ENCODE measurements at places on chromosomes 3 and 15.

GRCh38 chr15:65336493-65337435 lies 32.3 kb downstream of the RNU5B-1 start:
- peak; percentile 73 for ATAC-seq

DNA sequence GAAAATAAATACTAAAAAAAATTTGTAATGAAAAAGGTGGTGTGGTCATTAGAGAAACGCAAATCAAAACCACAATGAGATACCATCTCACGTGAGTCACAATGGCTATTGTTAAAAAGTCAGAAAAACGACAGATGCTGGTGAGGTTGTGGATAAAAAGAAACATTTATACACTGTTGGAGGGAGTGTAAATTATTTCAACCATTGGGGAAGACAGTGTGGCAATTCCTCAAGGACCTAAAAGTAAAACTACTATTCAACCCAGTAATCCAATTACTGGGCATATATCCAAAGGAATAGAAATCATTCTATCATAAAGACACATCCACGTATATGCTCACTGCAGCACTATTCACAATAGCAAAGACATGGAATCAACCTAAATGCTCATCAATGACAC lies 120.3 kb downstream of the MYO9A start:
- ATAC-seq: no peak

DNA sequence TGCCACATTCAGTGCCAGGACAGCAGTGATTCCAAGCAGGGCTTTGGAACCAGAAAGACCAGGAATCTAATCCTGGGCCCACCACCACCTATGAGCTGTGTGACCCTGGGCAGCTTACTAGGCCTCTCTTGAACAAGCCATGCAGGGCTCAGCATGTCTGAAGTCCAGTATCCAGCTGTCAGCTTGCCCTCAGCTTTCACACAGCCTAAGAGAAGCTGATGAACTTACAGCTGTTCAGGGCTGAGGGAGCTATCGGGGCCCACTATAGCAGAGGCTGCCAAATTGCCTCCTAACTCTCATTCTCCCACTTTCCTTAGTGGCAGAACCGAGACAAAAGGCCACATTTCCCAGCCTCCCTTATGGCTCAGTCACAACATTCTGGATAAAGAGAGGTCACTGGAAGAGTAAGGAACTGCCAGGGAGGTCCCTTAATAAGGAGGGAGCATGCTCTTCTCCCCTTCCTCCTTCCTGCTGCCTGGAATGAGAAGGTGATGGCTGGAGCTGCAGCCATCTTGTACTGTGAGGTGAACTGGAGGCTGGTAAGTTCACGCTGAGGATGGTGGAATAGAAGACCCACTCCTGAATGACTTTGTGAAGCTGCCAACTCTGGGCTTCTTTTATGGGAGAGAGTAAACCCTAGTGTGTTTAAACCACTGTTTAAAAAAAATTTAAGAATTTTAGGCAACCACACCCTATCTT lies 34.5 kb downstream of the FEM1B start:
- ATAC-seq: no peak

DNA sequence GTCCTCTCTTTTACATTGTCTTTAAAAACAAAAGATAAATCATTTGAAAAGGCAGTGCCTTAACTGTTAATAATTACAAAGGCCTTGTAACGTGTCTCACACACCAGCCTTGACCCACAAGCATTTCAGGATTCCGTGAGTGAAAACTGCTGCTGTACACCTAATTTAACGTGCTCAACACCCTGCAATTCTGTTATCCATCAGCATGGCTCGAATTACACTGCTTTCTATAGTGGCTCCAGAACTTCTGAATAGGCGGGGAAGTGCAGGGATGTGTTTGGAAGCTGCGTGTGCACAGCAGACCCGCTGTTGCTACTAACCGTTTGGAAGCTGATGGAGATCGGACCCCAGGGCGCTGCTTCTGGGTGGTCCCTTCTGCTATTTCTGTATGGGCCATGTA lies 9.9 kb upstream of the ETFA start:
- no peak for ATAC-seq

- no peak for ATAC-seq
These were observed 52.4 kb upstream of the CMTM8 start for GRCh38 chr3:32186097-32186496.

DNA sequence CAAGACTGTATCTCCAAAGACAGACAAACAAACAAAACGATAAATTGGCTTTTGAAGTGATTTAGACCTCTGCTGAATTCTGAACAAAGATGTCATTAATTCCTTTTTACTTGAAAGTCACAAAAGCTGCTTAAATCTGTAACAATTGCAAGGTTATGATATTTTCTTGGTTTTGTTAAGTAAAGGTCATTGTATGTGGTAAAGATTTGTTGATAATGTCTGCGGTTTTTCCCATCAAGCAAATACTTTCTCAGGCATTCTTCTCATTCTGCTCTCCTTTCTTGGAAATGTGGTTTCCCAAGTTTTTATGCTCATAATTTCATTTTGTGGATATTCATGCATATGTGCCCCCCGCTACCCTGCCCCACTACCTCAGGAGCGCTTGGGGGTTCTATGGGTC lies 116.5 kb downstream of the SLMAP start:
- no peak for ATAC-seq

GRCh38 chr15:69551391-69552056 lies 98.9 kb downstream of the RPLP1 start:
- no peak for ATAC-seq

- ATAC-seq: no peak
These were observed 138.8 kb upstream of the TLE3 start for GRCh38 chr15:70236341-70237086.

DNA sequence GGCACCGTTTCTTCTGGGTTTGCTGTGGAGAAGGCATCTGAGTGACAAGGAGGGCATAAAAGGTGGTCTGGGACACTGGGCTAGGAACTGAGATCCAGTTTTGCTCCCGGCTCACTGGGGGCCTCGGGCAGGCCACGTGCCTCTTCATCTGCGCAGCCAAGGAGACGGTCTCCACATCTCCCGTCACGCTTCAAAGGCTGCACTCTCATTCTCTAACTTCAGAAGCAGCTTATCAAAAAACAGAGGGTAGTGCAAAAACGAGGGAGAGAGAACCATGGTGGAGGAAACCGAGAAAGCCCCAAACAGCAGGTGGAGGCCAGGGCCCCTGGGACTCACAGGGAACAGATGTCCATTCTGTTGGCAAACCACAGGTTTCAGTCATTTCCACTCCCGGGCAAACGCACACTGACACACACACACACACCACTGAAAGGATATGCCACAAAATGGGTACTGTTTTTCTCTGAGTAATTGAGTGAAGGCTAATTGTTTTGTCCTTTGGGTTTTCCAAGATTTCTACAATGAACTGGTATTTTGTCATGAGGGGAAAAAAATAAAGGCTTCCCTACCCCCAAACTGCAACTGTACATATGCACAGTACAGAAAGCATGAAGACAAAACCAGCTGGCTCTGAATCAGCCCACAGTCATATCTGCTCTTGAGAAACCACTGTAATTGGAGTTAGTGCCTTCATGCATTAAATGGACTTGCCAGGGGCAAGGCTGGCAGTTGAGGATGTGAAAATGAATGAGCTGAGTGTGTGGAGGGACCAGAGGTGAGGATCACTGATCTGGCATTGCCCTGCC lies 71.9 kb downstream of the MGLL start:
- ATAC-seq: peak; percentile 74

GRCh38 chr3:37862903-37863815 lies 1.5 kb downstream of the CTDSPL start:
- ATAC-seq: no peak

GRCh38 chr3:11226042-11226370 lies 46.2 kb upstream of the ATG7 start:
- no peak for ATAC-seq

DNA sequence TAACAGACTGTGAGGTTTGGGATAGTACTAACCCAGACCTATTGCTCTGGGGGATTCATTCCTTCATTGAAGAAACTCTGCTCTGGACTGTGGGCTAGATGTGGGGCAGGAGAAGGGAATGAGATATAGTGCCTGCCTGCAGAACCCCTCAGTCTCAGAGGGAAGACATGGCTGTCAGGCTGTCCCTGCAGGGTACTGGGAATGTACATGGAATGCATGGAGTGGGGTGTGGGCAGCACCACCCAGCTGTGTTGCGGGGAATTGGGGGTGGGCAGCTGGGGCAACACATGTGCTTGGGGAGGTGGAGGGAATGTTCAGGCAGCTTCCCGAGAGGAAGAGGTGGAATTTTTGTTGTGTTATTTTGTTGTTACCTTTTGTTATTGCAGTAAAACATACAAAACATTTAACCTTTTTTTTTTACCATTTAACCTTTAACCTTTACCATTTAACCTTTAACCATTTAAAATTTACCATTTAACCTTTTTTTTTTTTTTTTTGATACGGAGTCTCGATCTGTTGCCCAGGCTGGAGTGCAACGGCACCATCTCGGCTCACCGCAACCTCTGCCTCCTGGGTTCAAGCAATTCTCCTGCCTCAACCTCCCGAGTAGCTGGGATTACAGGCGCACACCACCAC lies 7.3 kb downstream of the PAQR5 start:
- no peak for ATAC-seq

DNA sequence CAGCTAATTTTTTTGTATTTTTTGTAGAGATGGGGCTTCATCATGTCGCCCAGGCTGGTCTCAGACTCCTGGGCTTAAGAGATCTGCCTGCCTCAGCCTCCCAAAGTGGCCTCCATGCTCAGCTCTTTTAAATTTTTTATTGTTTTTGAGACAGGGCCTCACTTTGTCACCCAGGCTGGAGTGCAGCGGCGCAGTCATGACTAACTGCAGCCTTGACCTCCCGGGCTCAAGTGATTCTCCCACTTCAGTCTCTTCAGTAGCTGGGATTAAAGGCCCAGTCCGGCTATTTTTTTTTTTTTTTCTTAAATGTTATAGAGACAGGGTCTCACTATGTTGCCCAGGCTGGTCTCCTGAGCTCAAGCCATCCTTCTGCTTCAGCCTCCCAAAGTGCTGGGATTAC lies 15.1 kb upstream of the BAHD1 start:
- ATAC-seq: no peak

DNA sequence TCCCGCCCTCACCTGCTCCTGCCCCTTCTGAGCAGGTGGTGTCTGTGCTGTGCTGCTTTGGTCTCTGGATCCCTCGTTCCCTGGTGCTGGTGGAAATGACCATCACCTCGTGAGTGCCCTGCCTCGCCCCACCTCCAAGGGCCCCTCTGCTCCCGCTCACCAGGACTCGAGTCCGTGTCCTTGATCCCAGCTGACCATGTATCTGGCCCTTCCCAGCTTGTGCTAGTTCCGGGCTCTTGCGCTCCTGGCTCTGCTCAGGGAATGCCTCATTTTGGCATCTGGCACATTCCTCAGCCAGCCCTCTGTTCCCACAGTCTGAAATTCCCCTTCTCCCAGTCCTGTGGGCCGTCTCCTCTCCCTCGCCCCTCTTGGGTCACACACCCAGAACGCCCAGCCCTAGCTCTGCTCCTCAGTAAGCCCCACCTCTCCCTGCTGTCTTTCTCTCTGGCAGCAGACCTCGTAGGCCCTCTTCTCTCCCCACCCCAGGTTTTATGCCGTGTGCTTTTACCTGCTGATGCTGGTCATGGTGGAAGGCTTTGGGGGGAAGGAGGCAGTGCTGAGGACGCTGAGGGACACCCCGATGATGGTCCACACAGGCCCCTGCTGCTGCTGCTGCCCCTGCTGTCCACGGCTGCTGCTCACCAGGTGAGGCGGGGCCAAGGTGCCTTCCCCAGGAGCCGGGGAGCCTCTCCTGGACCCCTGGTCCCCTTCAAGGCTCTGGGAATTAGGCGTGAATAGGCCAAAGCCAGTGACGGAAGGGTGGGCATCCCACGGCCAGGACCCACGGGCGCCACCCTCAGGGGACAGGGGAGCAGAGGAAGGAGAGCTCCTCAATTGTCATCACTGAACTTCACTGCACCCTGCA lies 11.5 kb downstream of the SLC51A start:
- ATAC-seq: no peak

DNA sequence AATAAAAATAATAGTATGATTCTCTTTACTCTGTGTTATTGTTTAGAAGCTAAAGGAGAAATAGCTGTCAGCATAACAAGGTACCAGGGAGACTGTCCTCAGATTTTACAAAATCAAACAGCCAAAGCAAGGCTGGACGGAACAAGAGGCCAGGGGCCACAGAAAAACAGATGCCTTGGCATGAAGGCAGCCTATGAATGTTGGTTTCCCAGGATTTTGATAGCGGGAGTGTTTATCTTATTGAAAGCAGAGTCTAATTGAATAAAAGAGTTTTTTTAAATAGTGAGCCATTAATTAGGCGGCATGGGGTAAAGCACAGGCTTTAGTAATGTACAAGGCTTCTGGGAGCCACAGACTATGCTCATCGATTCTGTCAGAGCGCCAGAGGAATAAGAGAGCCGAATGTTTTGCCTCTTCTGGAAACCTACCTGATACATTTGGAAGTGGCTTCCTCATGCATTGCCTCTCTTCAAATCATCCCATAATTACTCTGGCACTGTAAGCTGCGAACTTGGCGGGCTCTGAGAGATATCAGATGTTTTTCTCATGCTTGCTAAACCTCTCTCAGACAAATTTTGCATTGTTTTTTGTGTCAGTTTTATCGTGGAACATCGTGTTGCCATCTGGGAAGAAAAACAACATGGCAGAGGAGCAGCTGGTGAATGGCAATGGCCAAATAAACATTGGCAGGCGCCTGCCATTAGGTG lies 30.4 kb upstream of the TMCO5A start:
- no peak for ATAC-seq

GRCh38 chr15:47796339-47796738 lies 79.0 kb downstream of the SEMA6D start:
- no peak for ATAC-seq

- ATAC-seq: no peak
These were observed 730 bp downstream of the SPRED1 start for GRCh38 chr15:38253351-38253781.

DNA sequence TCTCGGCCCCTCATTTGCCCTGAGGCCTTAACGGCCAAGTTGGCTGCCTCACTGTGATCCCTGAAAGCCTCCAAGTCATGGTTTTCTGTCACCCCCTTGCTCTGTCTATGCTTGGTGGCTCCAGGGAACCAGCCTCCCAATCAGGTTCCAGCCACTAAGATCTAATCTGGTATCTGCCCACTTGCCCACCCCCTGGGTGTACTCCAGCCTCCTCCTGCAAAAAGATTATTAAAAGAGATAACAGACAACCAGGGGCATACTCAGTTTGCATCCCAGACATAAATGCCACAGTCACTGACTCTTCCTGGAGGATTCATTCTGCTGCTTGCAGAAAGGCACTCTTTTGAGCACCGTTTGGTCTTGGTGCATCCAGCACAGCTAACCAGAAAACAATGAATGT lies 103.9 kb downstream of the NTRK3 start:
- ATAC-seq: no peak

DNA sequence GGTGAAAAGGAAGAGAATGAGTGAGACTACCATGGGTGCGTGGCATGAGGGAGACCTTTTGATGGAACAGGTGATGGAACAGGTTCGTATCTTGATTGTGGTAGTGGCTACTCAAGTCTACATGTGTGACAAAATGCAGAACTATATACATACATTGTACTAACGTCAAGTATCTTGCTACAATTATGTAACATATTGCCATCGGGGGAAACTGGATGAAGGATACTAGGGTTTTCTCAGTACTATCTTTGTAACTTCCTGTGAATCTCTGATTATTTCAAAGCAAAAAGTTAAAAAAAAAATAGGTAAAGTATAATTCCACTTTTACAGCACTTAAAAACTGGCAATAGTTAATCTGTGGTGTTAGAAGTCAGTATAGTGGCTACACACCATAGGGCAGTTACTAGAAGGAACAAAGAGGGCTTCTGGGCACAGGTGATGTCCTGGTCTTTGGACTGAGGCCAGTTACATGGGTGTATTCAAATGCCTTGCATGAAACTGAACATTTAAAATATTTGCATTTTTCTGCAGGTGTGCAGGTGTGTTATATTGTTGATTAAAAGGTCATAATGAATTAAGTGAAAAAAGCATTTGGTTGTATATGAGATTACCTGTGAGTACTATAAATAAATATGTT lies 61.4 kb downstream of the LRRK1 start:
- ATAC-seq: no peak

- ATAC-seq: no peak
These were observed 27.9 kb upstream of the PSTPIP1 start for GRCh38 chr15:76967067-76967466.
